Motor neuron (in vitro differentiated cells): ENCODE measurements at places on chromosomes 6 and 20. TPM values are rescaled to one million over a fixed set of nuclear protein-coding genes. Genes with fewer than 3 reads are reported as not detected.

Gene HMGCLL1
- 17.4 and 17.6 TPM in 2 replicates for total RNA-seq

Gene DEFB121
- total RNA-seq: not detected in 2 replicates

Gene GJA1
- 1.2 and 1.4 TPM in 2 replicates for total RNA-seq

Gene WFDC10B
- total RNA-seq: not detected in 2 replicates

Gene TRIM10
- 0.13 TPM in 1 of 2 replicates, not detected in the other for total RNA-seq

Gene PAK5
- total RNA-seq: 10.9 and 11.0 TPM in 2 replicates

Gene TGM3
- total RNA-seq: 1.7 and 2.8 TPM in 2 replicates

Gene PPP1R14C
- 12.0 and 12.6 TPM in 2 replicates for total RNA-seq

Gene GGT7
- 21.7 and 24.6 TPM in 2 replicates for total RNA-seq

Gene SLC17A3
- total RNA-seq: not detected in 2 replicates

Gene TCF19
- 2.3 and 2.5 TPM in 2 replicates for total RNA-seq

Gene PI16
- 0.09 and 0.16 TPM in 2 replicates for total RNA-seq
